T-helper 2 cell (primary cell): ENCODE measurements at places on chromosomes 6 and 20.

- no peak for DNase-seq
Observed at GRCh38 chr6:160173806-160174527, 52.4 kb downstream of the SLC22A1 start.

DNA sequence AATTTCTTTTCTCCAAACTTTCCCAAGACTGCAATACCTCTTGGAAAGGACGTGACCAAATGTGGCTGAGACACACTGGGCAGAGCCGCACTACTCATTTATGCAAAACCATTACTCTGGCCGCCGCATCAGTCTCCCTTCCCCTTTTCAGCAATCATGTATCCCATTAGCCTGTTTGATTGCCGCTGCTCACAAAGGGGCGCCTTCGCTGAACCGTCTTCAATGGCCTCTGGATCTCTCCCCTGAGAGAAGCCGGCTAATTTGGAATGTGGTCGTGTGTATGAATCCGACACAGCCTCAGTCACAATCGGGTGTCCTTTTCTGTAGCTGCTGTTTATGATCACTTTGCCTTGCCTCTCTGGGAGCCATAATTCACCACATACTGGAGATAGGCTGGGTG lies 361.1 kb downstream of the ZFAND3 start:
- no peak for DNase-seq

DNA sequence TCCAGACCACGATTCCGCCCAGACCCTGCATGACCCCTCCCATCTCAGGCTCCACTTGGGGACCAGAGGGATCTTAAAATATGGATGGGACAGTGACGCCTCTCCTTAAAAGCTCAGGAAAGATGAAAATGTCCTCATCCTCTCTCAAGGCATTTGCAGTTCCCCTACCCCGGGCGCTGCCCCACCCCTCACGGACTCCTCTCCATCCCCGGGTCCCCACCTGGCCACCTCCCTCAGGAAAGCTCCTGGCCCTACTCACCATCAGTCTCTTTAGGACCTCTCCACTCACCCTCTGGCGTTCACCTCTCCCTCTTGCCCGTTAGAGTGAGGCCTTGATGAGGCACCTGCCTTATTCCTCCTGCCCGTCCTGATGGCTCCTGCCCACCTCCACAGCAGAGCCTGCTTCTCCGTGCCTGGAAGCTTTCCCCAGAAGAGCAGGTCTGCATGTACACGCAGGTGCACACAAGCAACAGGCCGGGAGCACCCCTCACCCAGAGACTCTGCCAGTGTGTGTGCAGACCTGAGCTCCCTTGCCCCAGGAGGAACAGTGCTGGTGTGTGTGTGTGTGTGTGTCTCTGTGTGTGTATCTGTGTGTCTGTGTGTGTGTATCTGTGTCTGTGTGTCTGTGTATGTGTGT lies 105.6 kb upstream of the NXT1 start:
- no peak for DNase-seq

- no peak for DNase-seq
Observed at GRCh38 chr6:164967102-164967501, 342.3 kb downstream of the C6orf118 start.

- no peak for DNase-seq
Observed at GRCh38 chr20:1381753-1382591, 10.9 kb downstream of the FKBP1A start.

DNA sequence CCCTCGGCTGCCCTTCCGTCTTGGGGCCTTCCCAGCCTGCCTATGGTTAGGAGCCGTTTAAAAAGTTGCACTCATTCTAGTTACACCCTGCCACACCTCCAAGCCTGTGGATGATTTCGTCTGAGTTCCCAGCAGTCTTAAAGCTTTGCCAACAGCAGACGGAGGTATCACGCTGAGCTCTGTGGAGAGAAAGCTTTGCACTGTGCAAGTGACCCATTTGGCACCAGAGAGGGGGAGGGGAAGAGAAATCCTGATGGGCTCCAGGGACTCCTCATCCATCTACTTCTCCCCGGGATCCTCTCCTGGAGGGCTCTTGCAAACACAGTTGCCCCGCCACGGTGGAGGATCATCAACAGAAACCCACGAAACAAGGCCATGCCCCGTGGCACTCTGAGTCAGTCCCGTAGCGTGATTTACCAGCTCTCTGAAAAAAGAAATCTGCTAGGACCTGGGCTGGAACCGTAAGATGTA lies 98.8 kb upstream of the CITED2 start:
- DNase-seq, result peak; percentile 17

DNA sequence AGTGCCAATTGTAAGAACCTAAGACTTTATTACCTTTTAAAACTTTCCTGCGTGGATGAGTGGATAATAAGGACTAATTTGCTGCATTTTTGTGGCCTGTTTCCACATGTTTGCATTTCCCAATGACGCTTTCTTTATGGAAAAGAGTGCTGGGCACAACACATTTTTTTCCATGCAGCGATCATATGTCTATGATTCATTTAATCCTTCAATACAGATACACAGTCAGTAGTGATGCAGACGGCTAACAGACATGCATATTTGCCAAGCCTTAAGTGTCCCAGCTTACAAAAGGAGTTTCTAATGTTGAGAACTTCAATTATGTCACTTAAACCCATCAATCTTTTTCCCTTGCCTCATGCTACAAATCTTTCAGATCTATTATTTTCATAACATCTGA lies 239.8 kb upstream of the PREP start:
- DNase-seq, result no peak

DNA sequence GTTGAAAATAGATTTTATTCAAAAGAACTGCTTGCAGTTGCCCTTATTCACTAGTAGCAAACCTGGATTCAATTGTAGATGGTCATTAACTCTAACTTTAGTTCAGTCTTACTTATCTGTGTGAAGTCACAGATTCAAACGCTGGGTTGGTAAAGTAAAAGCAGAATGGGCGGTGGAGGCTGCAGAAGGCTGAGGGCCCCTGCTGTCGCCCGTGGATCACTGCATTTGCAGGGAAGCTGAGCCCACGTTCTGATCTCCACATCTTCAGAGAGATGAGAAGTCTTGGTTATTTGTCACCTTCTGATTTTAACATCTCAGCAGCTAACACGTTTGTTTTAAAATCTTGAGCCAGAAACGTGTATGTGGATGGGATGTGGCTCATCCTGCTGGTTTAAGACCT lies 75.1 kb downstream of the SNX9 start:
- DNase-seq, result no peak

DNA sequence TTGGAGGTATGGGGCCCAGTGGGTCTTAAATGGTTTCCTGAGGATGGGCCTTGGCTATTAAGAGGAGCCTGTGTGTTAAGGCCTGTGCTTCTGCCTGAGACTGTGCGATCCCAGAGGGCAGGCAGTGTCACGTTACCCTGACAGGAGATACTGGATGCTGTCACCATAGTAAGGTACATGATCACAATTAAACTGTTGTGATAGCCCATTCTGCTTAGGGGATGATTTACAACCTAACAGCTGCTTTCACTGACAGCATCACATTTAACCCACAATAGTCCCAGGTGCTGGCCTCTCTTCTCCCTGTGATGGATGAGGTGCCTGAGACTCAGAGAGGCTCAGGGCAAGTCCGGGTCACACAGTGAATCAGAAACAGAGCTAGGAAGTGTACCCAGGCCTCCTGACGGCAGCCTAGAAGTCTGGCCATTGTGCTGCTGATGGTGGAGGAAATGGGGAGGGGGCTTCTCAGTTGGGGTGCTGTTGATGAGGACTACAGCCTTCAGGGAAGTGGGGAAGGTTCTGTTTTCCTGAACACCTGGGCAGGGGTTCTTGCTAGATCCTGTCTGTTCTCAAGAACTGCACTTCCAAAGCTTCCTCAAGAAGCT lies 97.3 kb downstream of the MDGA1 start:
- no peak for DNase-seq

DNA sequence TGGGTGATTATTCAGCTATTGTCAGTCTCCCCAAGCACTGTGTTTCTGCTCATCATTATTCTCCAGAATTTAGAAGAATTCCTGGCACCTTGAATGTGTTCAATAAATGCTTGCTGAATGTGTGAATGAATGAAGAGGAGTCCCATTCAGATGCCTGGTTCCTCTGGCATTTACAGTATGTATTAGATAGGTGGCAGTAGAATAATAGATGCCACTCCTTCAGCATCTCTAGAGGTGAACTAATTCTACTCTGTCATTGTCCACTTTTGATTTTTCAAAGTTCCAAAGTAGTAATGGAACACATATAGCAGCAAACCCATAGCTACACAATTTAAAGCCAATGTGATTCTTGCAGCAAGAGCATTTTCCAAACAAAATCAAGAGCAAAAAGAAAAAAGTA lies 118.9 kb upstream of the CEP162 start:
- no peak for DNase-seq

DNA sequence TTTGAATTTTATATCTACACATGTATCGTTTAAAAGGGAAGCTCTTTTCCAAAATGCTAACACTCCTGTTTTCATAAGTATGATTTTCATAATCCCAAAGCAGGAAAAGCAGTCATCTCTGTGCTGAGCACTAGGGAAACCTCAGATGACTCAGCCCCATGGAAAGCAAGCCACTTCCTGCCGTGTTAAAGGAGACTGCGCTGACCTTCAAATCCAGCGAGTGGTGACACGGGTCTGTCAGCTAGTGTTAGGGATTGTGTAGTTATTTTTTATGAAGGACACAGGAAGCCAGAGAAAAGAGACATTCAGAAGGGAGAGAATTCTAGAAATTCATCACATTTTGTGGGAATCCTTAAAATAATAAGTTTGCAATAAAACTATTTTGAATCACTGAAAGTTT lies 57.0 kb upstream of the CD93 start:
- no peak for DNase-seq

GRCh38 chr6:119542037-119542436 lies 192.5 kb upstream of the MAN1A1 start:
- DNase-seq, result no peak

- DNase-seq, result peak; percentile 35
Observed at GRCh38 chr6:13794184-13794583, 20.2 kb downstream of the MCUR1 start.

DNA sequence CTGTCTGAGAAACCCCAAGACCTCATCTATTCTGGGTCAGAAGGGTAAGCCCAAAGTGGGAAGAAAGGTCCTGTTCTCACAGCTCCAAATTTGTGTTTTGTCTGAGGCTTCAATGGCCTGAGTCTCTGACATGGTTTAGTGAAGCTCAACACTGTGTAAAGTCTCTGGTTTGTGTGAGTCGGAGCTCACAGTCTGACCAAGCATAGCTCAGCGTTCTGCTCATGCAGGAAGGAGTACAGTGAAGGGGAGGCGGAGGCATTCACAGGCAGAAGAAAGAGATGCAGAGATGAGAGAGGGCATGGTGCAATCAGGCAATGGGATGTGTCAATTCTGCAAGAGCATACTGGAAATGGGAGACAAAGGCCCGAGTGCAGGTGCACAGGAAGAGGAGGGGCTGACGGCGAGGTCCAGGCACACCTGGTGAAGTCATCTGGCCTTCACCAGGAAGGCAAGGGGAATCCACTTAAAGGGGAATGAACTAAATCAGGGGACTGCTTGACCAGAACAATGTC lies 463.0 kb upstream of the AGPAT4 start:
- DNase-seq, result no peak

GRCh38 chr20:40769677-40770285 lies 80.7 kb upstream of the MAFB start:
- DNase-seq, result no peak

DNA sequence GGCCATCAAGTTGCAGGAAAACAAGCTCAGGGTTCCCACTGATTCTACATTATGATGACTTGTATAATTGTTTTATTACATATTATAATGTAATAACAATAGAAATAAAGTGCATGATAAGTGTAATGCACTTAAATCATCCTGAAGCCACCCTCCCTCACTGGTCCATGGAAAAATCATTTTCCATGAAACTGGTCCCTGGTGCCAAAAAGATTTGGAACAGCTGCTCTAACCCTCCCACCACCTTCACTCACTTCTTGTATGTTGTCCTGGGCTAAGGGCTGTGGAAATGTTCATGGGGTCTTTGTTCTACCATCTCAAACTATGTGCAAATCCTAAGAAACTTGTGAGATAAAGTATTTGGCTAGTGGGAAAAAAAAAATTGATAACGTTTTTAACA lies 133.8 kb downstream of the LRRC1 start:
- DNase-seq, result no peak

- no peak for DNase-seq
Observed at GRCh38 chr20:53918949-53919361, 151.4 kb downstream of the BCAS1 start.

DNA sequence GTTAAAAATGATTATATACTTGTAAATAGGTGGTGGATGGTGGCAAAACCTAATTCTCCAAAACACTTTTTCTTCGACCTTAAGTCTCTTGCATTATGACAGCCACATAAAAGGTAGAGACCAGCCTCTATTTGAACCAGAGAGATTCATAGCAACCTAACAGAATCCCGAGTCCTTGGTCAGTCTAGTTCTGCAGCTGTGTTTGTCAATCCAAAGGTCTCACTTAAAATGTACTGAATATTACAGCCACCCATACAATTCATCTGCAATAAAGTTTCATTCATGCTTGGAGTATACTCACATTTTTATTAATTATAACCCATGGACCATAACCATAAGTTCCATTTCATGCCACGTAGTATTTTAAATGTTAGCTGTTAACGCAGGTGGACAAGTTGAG lies 87.2 kb downstream of the EPM2A start:
- no peak for DNase-seq

GRCh38 chr6:134826889-134827737 lies 122.8 kb downstream of the ALDH8A1 start:
- DNase-seq, result no peak

- DNase-seq, result no peak
Observed at GRCh38 chr6:127391094-127391953, 47.9 kb upstream of the ECHDC1 start.

- DNase-seq, result no peak
Observed at GRCh38 chr6:42403831-42404230, 47.9 kb downstream of the TRERF1 start.

DNA sequence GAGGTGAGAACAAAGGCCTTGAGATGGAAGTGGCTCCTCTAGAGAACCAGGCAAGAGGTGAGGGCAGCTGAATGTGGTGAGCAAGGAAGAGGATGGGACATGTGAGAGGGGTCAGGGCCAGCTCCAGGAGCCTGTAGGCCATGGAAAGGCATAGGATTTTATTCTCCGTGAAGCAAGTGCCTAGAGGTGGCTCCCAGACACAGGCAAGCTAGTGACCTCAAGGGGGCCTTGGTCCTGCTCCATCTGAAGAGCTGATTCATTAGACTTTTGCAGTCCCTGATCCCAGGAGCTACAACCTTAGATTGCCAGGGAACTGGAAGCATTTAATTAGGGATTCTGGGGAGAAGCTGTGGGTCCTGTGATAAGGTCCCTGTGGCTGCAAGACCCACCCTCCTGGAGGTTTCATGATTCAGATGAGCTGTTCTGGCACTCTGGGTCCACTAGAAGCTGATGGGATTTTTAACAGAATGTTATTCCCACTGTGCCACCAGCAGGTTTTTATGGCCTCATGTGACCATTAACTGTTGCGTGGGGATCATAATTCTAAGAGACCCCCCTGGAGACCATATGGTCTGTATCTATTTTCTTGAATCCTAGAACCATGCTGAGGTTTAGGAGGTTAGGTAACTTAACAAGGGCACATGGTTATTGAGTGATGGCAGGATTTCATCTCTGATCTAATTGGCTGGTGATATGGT lies 90.5 kb downstream of the ELOVL5 start:
- DNase-seq, result no peak

DNA sequence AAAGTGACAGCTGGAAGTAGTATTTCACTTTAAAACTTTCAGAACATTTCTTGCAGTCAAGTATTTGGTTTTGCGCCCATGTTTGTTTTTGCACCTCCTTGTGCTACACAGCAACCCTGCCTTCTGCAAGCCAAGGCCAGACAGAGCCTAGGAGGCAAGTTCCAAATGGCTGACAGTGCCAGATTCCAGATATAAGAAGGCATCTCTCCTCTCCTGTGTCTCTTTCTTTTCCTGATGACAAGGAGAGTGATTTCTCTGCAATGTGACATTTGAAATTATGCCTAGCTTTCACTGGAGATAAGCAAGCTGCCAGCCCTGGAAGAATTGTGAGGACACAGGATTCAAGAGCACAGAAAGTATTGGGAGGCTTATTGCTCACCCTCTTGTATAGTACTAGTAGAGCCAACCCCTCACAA lies 149.1 kb upstream of the TENT5A start:
- no peak for DNase-seq
